ENCODE measurements at places on chromosomes 12 and 14. TPM values are rescaled to one million over a fixed set of nuclear protein-coding genes. Genes with fewer than 3 reads are reported as not detected.

GRCh38 chr12:125222876-125223275 lies 157.6 kb downstream of the AACS start:
- DNase-seq: no peak

GRCh38 chr14:36747411-36748184 lies 85.9 kb downstream of the PAX9 start:
- DNase-seq: peak; percentile 9

- DNase-seq: no peak
Measured at GRCh38 chr12:115088995-115089841, 405.2 kb upstream of the TBX3 start.

Gene CLEC4A
- not detected for total RNA-seq

DNA sequence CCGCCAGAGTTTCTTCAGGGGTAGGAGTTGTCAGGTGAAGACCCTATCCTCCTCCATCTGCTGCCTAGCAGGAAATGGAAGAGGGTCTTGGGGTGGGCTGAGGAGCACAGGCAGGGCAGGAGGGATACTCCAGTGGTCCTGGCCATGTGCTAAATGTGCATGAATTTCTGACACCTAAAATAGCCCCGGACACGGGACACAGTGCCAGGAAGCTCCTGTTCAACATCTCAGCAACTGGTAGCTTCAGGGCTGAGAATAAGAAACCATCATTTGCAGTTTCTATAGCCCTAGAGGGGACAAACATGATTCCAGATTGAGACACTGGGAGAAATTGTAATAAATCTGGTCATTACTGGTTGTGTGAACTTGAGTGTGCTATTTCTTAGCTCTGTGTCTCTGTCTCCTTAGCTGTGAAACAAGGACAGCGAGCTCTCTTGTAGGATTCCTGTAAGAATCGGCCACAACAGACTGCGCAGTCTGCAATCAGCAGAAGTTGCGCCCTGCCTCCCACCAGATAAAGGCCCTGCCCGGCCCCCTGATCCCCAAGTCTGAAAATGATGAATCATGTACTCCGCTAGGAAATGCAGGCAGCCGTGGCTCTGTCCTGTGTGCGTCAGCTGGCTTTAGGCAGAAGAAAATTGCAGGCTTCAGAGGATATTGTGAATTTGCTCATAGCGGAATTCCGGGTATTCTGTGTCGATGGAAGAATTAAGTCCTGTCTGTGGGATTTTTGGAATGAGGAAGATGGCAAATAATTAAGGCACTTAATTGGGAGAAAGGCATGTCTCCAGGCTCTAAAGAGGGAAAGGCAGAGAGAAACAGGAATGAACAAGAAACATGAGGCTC lies 35.2 kb upstream of the MEG3 start:
- no peak for DNase-seq

GRCh38 chr14:28780843-28781820 lies 14.5 kb downstream of the FOXG1 start:
- DNase-seq: peak; percentile 30

DNA sequence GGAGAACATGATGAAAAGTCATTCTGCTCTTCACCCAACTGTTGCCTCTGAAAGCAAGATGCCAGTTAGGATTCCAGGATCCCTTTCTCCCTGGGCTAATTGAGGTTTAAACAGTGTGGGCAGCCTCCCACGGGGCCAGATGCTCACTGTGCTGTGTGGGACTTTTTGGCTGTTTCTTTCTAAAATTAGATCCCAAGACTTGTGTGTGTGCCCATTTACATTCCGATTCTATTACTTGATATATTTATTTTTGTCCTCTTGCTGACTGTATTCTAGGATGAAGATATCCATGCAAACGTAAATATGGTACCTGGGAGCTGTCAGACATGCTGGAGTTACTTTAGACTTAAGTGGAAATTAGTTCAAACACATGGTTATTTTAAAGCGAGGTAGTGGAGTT lies 6.2 kb downstream of the IFT43 start:
- DNase-seq: no peak

- no peak for DNase-seq
Measured at GRCh38 chr12:72937486-72937885, 665.3 kb downstream of the TRHDE start.

DNA sequence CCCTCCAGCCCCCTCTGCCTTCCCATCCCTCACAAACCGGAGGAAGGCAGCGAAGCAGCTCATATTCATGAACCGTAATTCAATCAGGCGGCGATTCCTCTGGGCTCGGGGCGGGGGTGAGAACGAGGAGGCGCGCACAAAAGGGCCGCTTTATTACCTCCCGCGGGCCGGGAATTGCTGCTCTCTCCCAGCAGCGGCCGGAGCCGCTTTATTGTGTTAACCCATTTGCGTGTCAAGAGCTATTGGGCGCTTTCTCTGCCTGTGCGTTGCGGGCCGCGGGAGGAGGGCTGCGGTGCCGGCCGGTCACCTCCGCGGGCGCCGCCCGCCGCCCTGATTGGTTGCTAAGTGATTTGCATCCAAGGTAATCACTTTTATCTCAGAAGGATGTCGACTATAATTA lies 4.8 kb downstream of the FAM222A start:
- DNase-seq: no peak

DNA sequence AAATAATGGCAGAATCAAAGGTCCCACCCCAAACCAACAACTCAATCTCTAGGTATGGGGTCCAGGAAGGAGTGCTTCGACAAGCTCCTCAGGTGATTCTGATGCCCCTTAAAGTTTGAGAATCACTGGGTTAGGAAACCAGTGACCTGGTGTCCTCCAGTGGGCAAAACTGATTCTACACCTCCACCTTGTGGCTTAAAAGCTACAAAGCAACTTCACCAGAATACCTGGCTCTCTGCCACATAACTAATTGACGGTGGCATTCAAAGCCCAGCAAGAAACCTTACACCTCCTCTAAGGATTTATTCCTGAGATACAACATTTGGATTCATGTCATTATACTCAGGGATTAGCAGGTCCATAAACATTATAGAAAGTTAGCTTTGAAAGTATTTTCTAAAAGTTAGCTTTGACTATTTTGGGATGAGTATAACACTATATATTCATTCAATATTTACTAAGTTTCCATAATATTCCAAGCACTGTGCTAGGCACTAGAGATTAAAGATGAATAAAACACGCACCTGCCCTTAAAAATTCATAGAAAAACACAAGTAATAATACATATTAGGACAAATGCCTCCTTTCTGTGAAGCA lies 45.4 kb downstream of the DCAF5 start:
- no peak for DNase-seq

All from MG63 (cell line).